ENCODE measurements at places on chromosomes 7 and 10. TPM values are rescaled to one million over a fixed set of nuclear protein-coding genes. Genes with fewer than 3 reads are reported as not detected.

GRCh38 chr7:157553256-157553655, 216.5 kb downstream of the DNAJB6 start:
- DNase-seq = no peak
- H3K4me1 ChIP-seq = no peaks in the 10 kb centered on the region
- no peak overlapping the region for H3K27ac ChIP-seq
- H3K4me3 ChIP-seq = no peak overlapping the region
- no peaks in the 10 kb centered on the region for H3K27me3 ChIP-seq

GRCh38 chr10:61964059-61964709, 62.7 kb downstream of the ARID5B start:
- H3K4me1 ChIP-seq = no peaks in the 10 kb centered on the region
- no peak for DNase-seq
- H3K36me3 ChIP-seq = no peaks in the 10 kb centered on the region
- no peak overlapping the region for H3K27ac ChIP-seq
- no peaks in the 10 kb centered on the region for H3K27me3 ChIP-seq

DNA sequence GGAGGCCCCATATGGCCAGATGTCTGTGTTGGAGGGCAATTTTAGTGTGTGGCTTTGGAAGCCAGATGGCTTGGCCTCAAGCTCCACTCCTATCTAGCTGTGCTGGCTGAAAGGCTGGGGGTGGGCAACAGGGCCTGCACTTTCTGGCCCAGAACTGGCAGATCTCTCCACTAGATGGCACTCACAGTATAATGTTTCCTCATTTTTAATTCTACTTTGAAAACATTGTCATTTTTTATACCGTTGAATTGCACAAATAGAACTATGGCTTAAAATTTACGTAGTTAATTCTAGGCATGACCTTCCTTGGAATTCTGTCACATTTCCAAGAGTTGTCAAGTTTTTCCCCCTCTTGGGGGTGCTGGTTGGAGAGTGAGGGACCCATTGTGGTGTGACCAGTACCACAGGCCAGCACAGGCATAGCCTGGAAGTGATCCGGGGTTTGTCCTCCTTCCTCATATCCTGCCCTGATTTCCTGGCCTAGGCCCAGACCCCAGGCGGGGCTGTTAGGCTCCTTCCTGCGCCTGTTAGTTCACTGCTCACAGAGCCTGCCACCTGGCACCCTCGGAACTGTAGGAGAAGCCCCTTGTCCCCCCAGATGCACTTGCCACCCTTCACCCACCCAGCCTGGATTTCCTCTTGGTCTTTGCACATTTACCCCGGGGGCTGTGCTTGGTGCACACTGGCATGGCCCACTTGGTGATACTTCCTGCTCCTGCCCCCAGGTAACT, 52.8 kb downstream of the ARHGAP22 start:
- peaks cover 2% of the 10 kb centered on the region for H3K4me1 ChIP-seq
- DNase-seq = peak; percentile 65
- no peak overlapping the region for H3K4me3 ChIP-seq
- H3K27ac ChIP-seq = no peak overlapping the region
- no peaks in the 10 kb centered on the region for H3K27me3 ChIP-seq

DNA sequence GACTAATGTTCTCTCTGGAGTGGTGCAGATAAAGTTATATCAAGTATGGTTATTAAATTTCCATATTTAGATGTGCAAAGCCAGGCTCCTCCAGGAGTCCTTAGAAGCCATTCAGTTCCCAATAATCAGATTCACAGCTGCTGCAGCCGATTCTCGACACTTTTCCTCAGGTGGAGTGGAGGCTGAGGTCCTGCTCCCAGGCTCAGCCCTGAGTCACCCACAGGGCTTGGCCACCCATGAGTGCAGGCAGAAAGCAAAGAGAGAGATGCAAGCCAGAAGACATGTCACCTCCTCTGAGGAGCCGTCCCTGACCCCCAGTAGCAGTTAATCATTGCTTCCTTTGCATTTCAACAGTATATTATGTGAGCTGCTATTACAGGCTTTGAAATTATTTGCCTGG, 36.3 kb upstream of the NANOS1 start:
- DNase-seq = no peak
- no peaks in the 10 kb centered on the region for H3K36me3 ChIP-seq
- H3K27ac ChIP-seq = no peak overlapping the region
- no peaks in the 10 kb centered on the region for H3K27me3 ChIP-seq
- H3K4me3 ChIP-seq = no peak overlapping the region
- H3K4me1 ChIP-seq = no peaks in the 10 kb centered on the region

GRCh38 chr10:74825371-74826141, 844 bp upstream of the KAT6B start:
- peak overlapping the region; percentile 75 for H3K27ac ChIP-seq
- peaks cover 18% of the 10 kb centered on the region for H3K4me1 ChIP-seq
- H3K4me3 ChIP-seq = peak overlapping the region; percentile 81

DNA sequence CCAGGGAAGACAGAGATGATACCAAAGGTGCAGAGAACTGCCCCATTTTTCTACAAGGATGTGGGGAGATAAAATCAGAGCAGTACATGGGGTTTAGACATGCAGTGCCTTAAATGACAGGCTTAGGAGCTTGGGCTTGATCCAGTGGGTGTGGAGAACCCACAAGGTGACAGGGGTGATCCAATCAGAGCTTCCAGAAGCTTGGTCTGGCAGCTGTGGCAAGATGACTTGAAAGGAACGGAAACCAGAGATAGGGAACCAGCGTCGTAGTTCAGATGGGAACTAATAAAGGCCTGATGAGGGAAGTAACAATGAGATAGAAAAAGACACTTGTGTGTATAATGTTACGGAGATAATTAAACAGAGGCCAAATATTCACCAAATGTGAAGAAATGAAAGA, 80.7 kb downstream of the SLC37A3 start:
- H3K27ac ChIP-seq = no peak overlapping the region
- no peak for DNase-seq
- no peaks in the 10 kb centered on the region for H3K36me3 ChIP-seq
- H3K4me3 ChIP-seq = no peak overlapping the region
- no peaks in the 10 kb centered on the region for H3K27me3 ChIP-seq
- peaks cover 2% of the 10 kb centered on the region for H3K4me1 ChIP-seq

- H3K27ac ChIP-seq = no peak overlapping the region
- no peak for DNase-seq
- H3K27me3 ChIP-seq = no peaks in the 10 kb centered on the region
Measured at GRCh38 chr7:155947051-155947450, 134.8 kb upstream of the SHH start.

- H3K36me3 ChIP-seq = no peaks in the 10 kb centered on the region
- H3K4me1 ChIP-seq = peaks cover 32% of the 10 kb centered on the region
- DNase-seq = no peak
- H3K27me3 ChIP-seq = no peaks in the 10 kb centered on the region
- no peak overlapping the region for H3K27ac ChIP-seq
Measured at GRCh38 chr7:28983396-28984190, 25.5 kb upstream of the TRIL start.

DNA sequence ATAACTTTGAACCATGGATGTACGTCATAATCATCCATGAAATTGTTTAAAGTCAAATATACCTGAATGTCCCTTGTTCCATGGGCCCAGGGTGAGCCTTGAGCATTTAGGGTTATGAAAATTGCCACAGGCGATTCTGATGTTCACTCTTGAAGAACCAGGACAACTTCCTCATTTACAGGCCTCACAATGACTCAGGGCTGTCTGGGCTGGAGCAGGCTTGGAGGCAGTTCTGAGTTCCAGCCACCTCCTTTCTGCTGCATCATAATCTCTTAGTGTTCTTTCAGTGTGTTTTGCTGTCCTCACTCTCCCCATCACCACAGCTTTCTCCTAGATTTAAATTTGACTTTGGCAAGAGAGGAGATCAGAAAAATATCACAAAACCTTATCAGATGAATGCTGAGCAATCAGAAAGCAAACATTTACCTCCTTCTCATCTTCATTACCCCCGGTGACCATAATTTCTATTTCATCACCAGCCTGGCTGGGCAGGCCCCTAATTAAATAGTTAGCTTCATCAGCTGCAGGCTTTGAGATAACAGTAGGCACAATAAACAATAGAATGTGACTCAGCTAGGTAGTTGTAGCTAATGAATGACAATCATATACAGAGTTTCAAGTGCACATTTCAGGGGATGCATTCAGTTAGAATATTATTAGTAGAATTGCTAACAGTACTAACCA, 571.0 kb downstream of the SH2D4B start:
- H3K27me3 ChIP-seq = no peaks in the 10 kb centered on the region
- no peak for DNase-seq
- no peak overlapping the region for H3K4me3 ChIP-seq
- H3K4me1 ChIP-seq = no peaks in the 10 kb centered on the region
- H3K27ac ChIP-seq = no peak overlapping the region
- no peaks in the 10 kb centered on the region for H3K36me3 ChIP-seq

GRCh38 chr7:24297362-24297761, 13.4 kb downstream of the NPY start:
- H3K27me3 ChIP-seq = no peaks in the 10 kb centered on the region
- no peaks in the 10 kb centered on the region for H3K36me3 ChIP-seq
- H3K4me1 ChIP-seq = no peaks in the 10 kb centered on the region
- H3K4me3 ChIP-seq = no peak overlapping the region
- DNase-seq = no peak

- H3K36me3 ChIP-seq = no peaks in the 10 kb centered on the region
- H3K27ac ChIP-seq = no peak overlapping the region
- no peaks in the 10 kb centered on the region for H3K27me3 ChIP-seq
- H3K4me1 ChIP-seq = no peaks in the 10 kb centered on the region
- H3K4me3 ChIP-seq = no peak overlapping the region
Measured at GRCh38 chr10:132702601-132703418, 83.1 kb downstream of the NKX6-2 start.

GRCh38 chr7:93720106-93720505, 145.6 kb upstream of the CALCR start:
- no peaks in the 10 kb centered on the region for H3K4me1 ChIP-seq
- no peaks in the 10 kb centered on the region for H3K27me3 ChIP-seq
- H3K27ac ChIP-seq = no peak overlapping the region
- DNase-seq = no peak
- no peak overlapping the region for H3K4me3 ChIP-seq
- no peaks in the 10 kb centered on the region for H3K36me3 ChIP-seq

- peaks cover 9% of the 10 kb centered on the region for H3K4me1 ChIP-seq
- H3K27me3 ChIP-seq = no peaks in the 10 kb centered on the region
- no peaks in the 10 kb centered on the region for H3K36me3 ChIP-seq
- H3K27ac ChIP-seq = no peak overlapping the region
Measured at GRCh38 chr10:119299531-119299930, 92.2 kb downstream of the GRK5 start.

GRCh38 chr10:35495521-35496119, 109.5 kb upstream of the GJD4 start:
- no peak overlapping the region for H3K4me3 ChIP-seq
- peak; percentile 15 for DNase-seq
- peak overlapping the region; percentile 36 for H3K27ac ChIP-seq
- no peaks in the 10 kb centered on the region for H3K36me3 ChIP-seq

DNA sequence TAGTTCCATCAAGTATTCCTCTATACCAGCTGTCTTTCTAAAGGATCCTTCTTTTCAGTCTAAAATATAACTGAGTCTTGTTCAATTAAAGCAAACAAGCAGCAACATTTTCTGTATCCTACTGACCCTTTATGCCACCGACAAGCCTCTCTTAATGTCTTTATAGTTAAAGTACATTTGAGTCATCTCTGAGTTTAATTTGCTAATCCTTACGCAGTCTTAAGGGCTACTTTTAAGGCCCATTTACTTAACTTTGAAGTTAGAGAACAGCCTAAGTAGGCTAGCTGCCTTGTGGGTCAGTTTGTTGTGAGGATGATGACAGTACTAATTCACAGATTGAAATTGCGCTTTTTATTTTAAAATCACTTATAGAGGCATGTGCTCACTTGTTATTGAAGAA, 265.5 kb upstream of the FERD3L start:
- DNase-seq = no peak
- no peaks in the 10 kb centered on the region for H3K36me3 ChIP-seq

DNA sequence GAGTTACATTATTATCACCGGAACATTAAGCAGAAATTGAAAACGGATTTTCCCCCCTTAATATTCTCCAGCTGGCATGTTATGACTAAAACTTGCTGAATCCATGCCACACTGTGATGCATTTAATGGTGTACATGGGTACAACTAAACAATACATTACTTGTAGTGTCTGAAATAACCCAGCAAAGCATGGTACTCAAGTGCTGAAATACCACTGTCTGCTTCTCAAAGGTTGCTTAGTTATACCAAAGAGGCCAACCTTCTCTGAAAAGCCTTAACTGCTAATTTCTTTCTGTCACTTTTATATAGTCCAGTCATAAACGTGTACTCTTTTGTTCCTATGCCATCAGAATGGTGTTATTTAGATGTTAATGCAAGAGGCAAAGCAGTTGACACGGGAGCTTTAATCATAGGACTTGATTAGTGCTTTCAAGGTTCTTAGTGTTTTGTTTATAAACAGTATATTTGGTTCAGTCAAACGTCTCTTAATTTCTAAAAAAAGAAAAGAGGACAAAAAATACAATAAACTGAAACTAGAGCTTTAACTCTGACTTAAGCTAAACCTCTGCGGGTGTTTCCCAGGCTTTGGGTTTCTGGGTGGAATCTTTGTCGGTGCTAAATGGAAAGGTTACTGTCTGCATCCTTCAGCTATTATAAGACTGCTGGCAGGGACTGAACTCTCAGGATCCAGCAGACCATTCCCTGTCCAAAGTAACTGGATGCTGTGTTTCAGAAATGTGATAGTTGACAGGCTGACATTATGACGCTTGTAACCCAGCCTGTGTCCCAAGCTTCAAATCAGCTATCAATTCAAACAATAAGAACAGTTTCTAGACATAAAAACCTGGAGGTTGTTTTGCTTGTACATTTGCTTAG, 202.6 kb downstream of the PPP1R3A start:
- no peak overlapping the region for H3K27ac ChIP-seq
- H3K4me3 ChIP-seq = no peak overlapping the region
- no peak for DNase-seq
- H3K36me3 ChIP-seq = no peaks in the 10 kb centered on the region

DNA sequence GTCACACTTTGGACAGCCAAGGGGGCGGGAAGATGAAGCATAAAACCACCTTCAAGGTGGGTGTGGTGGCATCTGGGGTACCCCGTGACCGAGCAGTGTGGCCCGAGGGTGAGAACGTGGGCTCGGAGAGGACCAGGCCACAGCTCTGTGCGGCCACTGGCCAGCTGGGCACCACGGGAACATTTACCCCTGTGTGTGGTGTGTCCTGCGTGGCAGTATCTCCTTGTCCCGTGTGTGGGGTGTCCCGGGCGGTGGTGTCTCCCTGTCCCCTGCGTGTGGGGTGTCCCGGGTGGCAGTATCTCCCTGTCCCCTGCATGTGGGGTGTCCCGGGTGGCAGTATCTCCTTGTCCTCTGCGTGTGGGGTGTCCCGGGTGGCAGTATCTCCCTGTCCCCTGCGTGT, 570.3 kb downstream of the DNAJB6 start:
- no peak for DNase-seq
- no peak overlapping the region for H3K27ac ChIP-seq
- no peak overlapping the region for H3K4me3 ChIP-seq
- H3K27me3 ChIP-seq = no peaks in the 10 kb centered on the region

The WNT8B gene
- total RNA-seq = 9.0 TPM

The TMEM213 gene
- total RNA-seq = not detected

The SP8 gene
- 60.7 TPM for total RNA-seq

The RAMP3 gene
- total RNA-seq = not detected

The KCP gene
- total RNA-seq = 0.06 TPM

The SPDYE5 gene
- not detected for total RNA-seq

The LEP gene
- not detected for total RNA-seq

The PNPLA8 gene
- 33.4 TPM for total RNA-seq
